ENCODE measurements at places on chromosomes 6 and 20. TPM values are rescaled to one million over a fixed set of nuclear protein-coding genes. Genes with fewer than 3 reads are reported as not detected.

The OOEP gene
- total RNA-seq, result not detected

The PCED1A gene
- 8.3 TPM for total RNA-seq

GRCh38 chr6:27994616-27995015, 37.6 kb downstream of the OR2B6 start:
- no peak for DNase-seq

The CYB5R4 gene
- 3.9 TPM for total RNA-seq

DNA sequence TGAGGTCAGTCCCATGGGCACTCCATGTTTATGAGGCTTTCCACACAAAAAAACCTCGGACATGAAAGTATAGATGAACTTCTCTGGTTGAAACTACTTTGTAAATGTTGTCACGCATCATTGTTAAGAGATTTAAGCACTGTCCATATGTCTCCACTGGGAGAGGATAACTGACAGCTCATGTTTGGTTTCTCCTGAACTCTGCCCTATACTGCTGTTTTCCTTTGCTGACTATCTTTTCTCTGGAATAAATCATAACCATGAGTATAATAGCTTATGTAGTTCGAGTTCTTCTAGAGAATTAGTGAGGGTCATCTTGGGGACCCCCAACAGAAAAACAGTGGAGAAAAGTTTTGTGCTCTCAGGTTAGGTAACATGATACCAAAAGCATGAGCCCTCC, 14.3 kb downstream of the THEMIS start:
- no peak for DNase-seq

DNA sequence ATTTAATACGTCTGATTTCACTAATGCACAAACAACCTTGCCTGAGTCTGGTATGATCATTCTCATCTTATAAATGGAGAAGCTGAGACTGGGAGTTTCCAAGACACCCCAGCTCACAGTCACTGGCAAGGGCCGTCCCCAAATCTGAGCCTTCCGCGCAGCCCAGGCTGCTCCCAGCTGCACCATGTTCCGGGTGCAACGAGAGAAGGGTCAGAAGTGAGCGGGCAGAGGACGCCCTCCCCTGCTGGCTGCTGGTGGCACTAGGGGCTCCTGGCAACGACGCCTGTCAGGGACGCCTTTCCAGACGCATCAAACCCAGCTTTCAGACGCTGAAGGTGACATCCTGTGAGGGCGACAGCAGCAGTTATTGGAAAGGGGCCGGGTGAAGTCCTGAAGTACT, 115.3 kb upstream of the PROKR2 start:
- no peak for DNase-seq

- DNase-seq, result no peak
Observed at GRCh38 chr6:47992809-47993208, 118.2 kb downstream of the PTCHD4 start.

DNA sequence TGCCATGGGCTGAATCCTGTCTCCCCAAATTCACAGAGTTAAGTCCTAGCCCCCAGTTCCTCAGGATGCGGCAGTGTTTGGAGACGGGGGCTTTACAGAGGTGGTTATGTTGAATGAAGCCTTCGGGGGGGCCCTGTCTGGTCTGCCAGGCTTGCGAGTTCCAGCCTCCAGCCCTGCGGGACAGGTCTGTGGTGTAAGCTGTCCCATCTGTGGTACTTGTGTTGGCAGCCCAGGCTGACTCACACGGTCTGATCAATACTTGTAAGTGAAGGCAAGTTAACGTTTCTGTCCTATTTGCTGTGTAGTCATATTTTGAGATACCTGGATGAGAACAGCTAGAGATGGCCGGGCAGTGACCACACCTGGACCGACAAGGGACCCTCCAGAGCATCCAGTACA, 51.8 kb upstream of the GPR31 start:
- no peak for DNase-seq

The TSBP1 gene
- not detected for total RNA-seq

GRCh38 chr6:16179970-16180431, 51.1 kb downstream of the MYLIP start:
- no peak for DNase-seq

DNA sequence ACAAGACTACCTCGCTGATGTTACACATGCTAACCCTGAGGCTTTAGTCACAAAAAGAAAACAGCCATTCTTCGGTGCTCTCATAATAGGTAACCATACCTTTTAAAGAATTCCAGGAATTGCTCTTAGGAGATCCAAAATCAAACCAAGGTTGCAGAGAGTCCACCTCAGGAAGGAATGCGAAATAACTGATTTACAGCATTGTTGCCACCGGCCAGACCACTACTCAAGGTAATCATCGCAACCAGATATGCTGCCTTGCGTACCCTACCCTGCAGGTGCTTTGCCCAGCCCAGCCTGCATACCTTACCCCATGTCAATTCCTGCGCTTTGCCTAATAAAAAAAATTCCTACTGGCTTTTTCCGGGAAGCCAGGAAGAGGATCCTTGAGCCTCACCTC, 27.0 kb downstream of the NUP153 start:
- no peak for DNase-seq

DNA sequence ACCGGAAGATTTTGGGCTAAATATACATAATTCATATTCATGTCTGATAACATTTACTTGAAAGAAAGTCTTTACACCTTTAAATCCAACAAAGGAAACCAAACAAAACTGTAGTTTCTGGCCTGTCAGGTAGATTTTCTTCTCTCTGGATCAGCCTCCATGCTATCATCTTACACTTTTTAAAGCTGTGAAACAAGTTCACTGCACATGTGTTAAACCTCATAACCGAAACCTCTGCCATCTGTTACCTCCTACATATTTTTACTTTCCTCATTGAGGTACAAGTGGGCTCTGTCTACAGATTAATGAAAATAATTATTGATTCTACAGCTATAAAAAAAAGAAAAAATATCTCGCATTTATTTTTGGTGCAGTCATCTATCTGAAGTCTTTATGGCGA, 149.9 kb downstream of the RALGAPA2 start:
- no peak for DNase-seq

The CYP24A1 gene
- not detected for total RNA-seq

DNA sequence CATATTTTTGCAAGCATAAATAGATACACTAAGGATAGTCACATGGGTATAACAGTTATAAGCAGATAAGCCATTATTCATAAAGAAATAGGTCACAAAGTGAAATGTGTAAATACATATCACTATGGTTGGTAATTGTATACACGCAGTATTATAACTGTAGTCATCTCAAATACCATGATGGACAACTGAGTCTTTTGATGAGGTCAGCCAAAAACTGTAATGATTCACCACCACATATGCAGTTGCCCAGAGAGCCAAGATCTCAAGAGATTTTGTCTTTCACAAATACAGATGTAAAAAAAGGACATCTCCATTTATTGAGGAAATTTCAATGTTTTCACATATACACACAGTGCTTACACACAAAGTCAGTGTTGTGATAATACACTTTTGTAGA, 28.3 kb downstream of the ZNF292 start:
- no peak for DNase-seq

DNA sequence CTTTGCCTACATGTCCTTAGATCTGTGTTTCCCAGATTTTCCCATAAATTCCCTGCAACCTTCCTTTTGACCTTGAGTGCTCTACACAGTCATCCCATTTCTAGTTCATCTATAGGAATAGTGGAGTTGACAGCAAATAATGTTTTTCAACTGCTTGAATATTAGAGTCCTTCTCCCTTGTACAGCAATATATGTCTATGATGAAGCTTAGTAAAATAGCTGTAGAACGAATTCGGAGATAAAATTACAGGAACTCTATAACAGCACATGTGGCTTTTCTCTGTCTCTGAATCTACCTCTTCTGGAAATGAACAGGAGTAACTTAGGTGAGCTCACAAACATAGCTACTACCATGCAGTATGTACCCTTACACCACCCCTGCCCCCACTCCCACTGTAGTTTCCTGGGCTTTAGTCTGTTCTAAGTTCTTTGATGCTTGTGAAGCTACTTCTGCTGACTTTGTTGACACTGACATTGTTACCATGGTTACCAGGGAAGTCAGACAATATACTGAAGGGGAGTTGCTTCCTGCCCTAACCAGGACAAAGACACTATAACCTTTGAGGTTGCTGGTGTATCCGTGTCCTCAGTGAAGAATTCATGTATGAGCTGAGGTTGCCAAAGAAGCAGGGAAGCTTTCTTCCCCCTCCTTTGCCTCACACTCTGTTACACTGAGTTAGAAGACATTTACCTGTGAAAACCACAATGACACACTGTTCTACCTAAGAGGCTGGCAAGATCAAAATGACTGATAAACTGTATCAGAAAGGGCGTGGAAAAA, 35.8 kb upstream of the SHLD1 start:
- no peak for DNase-seq

The TRIM40 gene
- not detected for total RNA-seq

DNA sequence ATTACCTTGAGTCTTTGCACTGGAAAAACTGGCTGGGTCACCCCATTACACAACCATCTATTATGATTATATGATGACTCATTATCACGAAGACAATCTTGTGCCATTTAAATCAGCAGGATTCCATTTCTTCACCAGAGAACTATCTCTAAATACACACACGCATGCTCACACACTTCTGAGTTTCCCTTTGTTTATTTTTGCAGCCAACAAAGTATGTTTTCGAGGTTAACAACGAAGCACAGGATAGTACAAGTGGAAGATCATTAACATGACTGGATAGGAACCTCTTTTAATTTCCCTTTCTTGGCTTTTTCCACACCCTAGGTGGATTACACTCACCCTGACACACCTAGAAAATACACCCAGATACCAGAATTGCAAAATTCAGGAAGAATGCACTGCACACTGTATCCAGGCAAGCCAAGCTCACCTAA, 18.9 kb downstream of the PERP start:
- DNase-seq, result no peak

DNA sequence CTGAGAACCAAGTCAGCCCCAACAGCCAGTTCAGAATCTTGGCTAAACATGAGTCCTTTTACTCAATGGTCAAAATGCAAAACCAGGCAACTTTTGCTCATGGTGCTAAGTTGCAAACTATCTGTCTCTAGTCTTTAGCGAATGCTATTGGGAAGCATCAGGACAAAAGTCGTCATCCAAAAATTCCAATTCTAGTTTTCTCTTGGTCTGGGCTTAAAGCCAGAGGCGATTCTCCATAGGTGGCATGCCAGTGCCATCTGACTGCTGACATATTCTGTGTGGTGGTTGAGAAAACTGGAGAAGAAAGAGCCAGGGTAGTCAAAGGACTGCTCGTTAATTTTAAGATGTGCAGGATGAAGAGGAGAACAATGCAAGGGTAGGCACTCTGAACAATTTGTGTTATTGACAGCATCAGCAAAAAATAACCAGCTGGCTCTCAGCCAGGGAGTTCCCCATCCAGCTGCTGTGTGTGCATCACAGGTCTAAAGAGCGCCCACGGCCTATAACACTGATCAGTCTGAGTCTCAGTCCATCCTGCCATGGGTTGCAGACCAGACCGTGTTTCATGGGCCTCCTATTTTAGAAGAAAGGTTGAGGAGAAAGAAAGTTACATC, 313.6 kb downstream of the ALDH8A1 start:
- DNase-seq, result no peak

DNA sequence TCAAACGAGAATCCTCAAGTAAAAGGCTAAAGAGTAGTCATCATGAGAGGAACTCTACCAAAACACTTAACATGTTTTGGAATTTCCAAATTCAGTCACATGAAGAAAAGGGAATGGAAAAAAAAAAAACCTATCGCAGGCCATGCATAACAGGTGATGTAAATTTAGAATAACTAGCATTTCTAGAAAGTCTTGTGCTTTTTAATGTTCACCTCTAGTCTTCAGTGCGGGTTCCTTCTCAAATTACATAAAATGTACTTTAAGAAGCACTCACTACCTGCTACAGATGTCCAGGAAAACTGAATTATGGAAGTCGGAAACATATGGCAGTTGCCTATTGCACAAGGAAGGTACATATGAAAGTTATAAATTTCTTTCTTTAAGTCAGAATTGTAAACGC, 6.1 kb upstream of the TBX18 start:
- no peak for DNase-seq

The CPXM1 gene
- 4.4 TPM for total RNA-seq

The XKR7 gene
- not detected for total RNA-seq

DNA sequence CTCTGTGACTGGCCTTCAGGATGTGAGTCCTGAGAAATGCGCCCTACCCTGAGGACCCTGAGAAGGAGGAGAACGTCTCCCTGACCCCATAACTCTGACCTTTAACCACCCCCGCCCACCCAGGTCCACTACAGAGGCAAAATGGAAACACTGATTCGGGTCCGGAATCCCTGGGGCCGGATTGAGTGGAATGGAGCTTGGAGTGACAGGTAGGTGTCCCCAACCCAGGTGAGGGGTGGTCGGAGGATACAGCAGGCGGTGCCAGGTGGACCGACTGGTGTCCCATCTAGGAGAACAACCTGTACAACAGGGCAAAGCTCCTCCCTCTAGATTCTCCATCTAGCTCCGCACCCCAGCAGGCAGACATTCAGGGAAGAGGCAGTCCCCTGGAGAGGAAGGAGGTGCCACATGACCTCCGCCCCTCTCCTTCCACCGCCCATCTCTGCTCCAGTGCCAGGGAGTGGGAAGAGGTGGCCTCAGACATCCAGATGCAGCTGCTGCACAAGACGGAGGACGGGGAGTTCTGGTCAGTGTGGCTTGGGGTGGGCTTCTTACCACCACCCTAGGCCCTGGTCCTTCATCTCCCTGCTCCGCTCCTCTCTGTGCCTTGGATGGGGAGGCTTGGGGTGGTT, 17.6 kb downstream of the CAPN11 start:
- no peak for DNase-seq

DNA sequence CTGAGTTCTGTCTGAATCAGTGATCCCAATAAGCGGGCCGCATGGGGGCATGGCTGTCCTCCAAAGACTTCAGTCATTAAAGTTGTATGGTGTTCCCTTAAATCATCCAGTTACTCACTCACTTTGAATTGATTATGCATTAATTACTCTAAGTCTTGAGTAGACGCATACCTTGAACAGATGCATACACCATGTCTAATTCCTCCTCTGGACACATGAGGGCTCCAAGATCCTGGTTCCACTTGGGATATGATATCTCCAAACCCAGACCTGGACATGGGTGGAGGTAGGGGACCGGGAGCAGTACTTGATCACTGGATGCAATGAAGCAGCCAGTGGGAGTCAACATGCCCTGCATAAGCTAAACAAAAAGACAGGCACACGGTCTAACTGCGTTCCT, 204.5 kb downstream of the FNDC1 start:
- DNase-seq, result no peak

GRCh38 chr20:58306421-58307261, 2.9 kb upstream of the RAB22A start:
- no peak for DNase-seq

GRCh38 chr6:38214159-38214558, 394.6 kb downstream of the ZFAND3 start:
- DNase-seq, result no peak

GRCh38 chr20:39433466-39433865, 471.3 kb downstream of the DHX35 start:
- DNase-seq, result no peak

- no peak for DNase-seq
Observed at GRCh38 chr6:107080036-107080435, 35.3 kb downstream of the BEND3 start.

DNA sequence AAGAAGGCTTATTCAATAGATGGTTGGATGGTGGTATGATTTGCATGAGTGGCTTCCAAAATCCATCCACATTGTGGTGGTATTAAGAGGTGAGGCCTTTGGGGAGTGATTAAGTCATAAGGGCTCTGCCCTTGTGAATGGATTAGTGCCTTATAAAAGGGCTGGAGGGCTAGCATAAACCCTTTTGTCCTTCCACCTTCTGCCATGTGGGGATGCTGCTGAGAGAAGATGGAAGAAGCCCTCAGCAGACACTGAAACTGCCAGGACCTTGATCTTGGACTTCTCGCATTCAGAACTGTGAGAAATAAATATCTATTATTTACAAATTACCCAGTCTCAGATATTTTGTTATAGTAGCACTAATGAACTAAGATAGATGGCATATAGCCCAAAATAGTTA, 27.8 kb upstream of the SRPK1 start:
- no peak for DNase-seq

The IL17F gene
- total RNA-seq, result not detected

The KAT14 gene
- total RNA-seq, result 8.0 TPM

Data from right atrium auricular region (tissue), 2 donors.